ENCODE measurements at places on chromosomes 12 and 14. TPM values are rescaled to one million over a fixed set of nuclear protein-coding genes. Genes with fewer than 3 reads are reported as not detected.

Gene IRF9
- 7.8 TPM for total RNA-seq

Gene KRT2
- not detected for total RNA-seq

Gene ACSS3
- total RNA-seq, result not detected

Gene KRT77
- total RNA-seq, result not detected

Gene SERPINA1
- 1.4 TPM for total RNA-seq

Gene LGR5
- total RNA-seq, result 0.10 TPM
